CD4-positive, alpha-beta T cell treated with Interleukin-6 for 4 hours (primary cell): ENCODE measurements at places on chromosomes 13 and 19.

GRCh38 chr19:58284199-58284598 is 5.4 kb downstream of the ZNF8 start:
- DNase-seq: no peak

DNA sequence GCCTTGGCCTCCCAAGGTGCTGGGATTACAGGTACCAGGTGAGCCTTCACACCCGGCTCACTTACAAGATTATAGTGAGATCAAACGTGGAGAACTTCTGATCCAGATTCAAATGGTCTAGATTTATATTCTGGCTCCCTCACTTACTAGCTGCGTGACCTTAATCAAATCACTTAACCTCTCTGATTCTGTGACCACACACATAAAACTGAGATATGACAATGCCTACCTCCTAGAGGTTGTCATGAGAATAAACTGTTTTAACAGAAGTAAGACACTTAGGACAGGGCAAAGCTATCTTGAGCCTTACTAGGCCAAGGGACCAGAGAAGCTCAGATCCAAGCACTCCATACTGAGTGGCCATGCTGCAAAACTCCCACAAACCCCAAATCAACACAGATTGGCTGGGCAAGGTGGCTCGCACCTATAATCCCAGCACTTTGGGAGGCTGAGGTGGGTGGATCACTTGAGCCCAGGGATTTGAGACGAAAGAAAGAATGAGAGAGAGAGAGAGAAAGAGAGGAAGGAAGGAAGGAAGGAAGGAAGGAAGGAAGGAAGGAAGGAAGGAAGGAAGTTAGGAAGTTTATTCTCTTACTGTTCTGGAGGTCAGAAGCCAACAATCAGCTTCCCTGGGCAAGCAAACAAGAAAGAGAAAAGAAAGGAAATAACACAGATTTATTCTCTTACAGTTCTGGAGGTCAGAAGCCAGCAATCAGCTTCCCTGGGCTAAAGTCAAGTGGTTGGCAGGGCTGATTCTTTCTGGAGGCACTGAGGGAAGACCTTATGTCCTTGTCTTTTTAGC is 46.1 kb upstream of the MAP3K10 start:
- no peak for DNase-seq

DNA sequence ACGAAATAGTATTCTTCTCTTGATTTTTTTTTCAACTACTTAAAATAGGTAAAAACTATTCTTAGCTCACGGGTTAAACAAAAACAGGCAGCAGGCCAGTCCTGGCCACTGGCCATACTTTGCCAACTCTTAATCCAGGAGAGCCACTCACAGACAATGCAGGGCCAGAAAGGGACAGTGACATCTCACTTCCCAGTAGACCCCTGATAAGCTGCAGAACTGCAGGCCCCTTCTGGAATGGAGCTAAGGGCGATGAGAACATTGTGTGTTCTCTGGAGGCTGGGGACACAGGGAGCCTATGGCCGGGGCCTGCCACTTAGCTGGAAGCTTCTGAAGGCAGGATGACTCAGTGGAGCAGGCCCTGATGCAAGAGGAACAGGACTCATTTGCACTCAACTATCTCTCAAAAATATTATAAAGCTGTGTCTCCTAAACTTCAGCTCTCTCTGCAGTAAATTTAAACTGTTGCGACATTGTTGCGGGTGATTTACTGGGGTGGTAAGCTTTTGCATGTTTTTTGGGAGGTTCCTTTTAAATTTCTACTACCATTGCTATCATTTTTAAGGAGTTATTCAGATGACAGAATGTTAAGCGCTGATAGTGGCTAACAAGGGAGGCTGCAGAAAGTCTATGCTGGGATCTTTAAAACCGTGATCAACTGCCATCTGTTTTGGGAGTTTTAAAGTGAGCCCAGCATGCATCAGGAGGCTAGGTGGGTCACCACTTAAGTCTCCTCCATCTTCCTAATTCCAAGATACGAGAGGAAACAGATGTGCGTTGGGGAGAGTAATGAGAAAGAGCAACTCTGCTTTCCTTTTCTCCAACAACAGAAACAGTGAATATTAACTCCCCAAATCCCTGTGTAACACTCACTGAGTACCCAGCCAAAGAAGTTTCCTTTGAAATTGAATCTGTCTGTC is 33.2 kb upstream of the KATNAL1 start:
- no peak for DNase-seq

DNA sequence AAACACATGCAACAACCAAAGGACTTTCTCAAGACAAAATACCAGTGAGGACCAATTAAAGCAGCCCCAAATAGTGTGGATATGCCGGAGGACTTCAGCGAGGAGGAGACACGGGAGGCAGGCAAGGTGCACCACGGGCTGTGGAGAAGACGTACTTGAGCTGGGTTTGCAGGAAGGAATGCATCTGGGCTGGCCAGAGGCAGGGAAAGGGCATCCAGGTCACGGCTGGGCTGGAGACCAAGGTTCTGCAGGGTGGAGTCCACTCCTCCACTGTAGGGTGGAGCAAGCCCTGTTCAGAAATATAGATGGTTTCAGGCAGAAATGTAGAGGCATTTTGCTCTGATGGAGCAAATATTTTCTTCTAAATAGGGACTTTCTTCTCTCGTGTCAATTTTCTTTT is 36.6 kb upstream of the MEDAG start:
- no peak for DNase-seq

GRCh38 chr13:109180905-109181425 is 551.6 kb downstream of the MYO16 start:
- no peak for DNase-seq

DNA sequence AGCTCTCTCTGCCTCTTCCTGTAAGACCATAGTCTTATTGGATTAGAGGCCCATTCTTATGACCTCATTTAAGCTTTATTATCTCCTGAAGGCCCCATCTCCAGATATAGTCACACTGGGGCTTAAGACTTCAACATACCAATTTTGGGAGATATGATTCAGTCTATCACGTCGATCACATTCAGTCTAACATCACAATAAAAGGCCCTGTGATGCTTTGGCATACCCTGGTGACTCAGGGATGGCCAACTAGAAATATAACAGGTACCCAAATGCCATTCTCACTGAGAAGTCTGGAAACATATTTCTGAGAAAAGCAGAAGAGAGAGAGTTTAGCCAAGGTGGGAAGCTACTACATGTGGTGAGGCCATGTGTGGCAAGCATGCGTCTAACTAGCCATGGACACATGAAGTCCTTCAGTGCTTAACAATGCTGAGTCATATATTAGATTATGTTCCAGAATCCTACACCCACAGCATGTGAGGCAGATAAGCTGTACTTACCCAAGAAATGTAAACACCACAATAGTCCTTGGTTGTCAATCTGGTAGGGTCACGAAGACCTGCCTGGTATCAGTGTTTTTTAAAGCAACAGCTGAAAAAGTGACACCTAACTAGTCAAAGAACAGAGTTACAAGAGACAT is 485.1 kb downstream of the FOXO1 start:
- no peak for DNase-seq

DNA sequence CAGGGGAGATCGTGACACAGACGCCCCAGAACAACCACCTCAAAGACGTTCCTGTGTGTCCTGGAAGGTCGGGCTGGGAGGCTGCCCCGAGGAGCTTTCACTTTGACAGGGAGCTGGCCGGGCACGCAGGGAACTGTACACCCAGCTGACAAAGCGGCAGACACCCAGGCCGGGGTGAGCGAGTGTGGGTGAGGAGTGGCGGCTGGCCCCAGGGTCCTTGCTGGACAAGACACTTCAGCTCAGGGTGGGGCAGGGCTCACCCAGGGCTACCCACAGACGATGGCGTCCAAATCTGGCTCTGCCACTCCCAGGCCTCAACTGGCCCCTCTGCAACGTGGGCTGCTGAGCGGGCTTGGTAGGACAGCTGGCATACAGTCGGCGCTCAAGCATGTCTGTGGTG is 2.0 kb downstream of the FGF22 start:
- no peak for DNase-seq

DNA sequence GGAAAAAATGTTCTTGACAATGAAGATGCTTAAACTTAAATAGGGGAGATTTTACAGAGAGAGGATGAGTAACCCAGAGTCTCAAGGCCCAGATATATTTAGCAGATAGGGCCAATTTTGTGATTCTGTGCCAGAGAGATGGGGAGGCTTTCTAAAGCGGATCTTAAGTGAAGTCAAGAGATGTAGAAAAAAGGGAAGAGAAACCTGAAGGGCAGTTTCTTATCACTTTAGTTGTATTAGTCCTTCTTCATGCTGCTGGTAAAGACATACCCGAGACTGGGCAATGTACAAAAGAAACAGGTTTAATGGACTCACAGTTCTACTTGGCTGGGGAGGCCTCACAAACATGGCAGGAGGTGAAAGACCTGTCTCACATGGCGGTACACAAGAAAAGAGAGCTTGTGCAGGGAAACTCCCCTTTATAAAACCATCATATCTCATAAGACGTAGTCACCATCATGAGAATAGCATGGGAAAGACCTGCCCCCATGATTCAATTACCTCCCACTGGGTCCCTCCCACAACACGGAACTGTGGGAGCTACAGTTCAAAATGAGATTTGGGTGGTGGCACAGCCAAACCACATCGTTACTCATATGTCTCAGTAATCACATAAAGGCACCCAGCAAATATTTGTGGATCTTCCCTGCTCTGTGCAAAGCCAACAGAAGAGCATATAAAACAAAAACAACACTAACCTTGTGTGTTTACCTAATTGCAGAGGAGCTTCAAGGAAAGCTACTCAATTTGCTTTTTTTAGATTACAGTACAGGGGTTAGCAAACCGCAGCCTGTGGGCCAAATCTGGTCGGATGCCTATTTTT is 102.6 kb upstream of the MYCBP2 start:
- DNase-seq: no peak

- DNase-seq: no peak
These were observed 440.0 kb downstream of the KCTD12 start for GRCh38 chr13:76446191-76446590.

GRCh38 chr13:20566468-20566897 is 474 bp upstream of the IFT88 start:
- no peak for DNase-seq
